ENCODE measurements at places on chromosomes 4 and X. TPM values are rescaled to one million over a fixed set of nuclear protein-coding genes. Genes with fewer than 3 reads are reported as not detected.

GYPA gene
- not detected for total RNA-seq

AFF2 gene
- total RNA-seq = not detected

ARMCX4 gene
- total RNA-seq = not detected

C1GALT1C1 gene
- total RNA-seq = 31.5 TPM

AFM gene
- total RNA-seq = not detected

ERCC6L gene
- total RNA-seq = 4.3 TPM
